HCT116 (cell line): ENCODE measurements at places on chromosomes 16 and 17. TPM values are rescaled to one million over a fixed set of nuclear protein-coding genes. Genes with fewer than 3 reads are reported as not detected.

The RAB26 gene
- 44.9 TPM for total RNA-seq

The KRTAP4-5 gene
- total RNA-seq: not detected

The RNF112 gene
- total RNA-seq: 0.98 TPM

The TP53TG3F gene
- total RNA-seq: not detected

The CCL3 gene
- total RNA-seq: 0.98 TPM

The EVI2A gene
- total RNA-seq: not detected

The TP53TG3B gene
- total RNA-seq: not detected

The NGFR gene
- total RNA-seq: 6.1 TPM

DNA sequence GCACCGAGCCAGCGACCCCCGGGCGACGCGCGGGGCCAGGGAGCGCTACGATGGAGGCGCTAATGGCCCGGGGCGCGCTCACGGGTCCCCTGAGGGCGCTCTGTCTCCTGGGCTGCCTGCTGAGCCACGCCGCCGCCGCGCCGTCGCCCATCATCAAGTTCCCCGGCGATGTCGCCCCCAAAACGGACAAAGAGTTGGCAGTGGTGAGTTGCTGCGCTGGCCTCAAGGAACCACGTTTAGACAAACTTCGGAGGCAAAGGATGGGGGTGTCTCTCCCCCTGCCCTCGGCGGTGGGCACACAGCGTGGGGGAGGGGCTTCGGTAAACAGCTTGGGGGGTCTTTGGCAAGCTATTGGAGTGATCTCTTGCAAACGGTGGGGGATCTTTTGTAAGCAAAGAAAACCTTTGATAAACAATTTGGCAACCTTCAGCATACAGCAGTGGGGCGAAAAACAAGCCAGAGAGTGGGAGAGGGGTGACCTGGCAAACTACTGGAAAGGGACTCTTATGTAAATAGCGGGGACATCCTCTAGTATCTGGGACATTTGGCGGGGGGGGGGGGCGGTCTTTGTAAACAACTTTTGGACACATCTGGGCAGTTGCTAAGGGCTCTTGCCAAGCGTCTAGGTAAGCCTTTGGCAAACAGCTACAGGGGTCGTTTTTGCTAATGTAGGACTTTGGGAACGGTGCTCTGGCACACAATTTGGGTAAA is 587 bp downstream of the MMP2 start:
- no peak for DNase-seq

DNA sequence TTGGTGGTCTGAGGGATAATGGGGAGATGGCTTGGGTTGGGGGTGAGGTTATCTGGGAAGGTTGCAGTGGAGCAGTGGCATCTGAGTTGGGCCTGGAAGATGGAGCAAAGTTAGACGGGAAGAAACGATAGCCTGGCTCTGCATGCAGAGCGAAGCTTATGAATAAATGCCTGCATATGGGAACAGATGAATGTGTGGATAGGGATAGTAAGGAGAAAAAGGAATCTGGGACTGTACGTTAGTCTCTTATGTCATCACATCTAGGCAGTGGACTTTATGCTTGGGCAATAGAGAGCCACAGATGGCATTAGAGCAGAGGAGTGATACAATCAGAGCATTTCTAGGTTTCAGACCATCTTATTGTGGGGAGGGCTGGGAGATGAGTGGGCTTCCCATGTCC is 33.0 kb downstream of the CPNE2 start:
- DNase-seq: no peak

GRCh38 chr17:60090417-60090816 is 11.7 kb upstream of the HEATR6 start:
- no peak for DNase-seq

- DNase-seq: no peak
Measured at GRCh38 chr17:7081341-7082062, 1.5 kb upstream of the CLEC10A start.

- DNase-seq: peak; percentile 35
Measured at GRCh38 chr17:48011405-48012150, 26.0 kb downstream of the COPZ2 start.

DNA sequence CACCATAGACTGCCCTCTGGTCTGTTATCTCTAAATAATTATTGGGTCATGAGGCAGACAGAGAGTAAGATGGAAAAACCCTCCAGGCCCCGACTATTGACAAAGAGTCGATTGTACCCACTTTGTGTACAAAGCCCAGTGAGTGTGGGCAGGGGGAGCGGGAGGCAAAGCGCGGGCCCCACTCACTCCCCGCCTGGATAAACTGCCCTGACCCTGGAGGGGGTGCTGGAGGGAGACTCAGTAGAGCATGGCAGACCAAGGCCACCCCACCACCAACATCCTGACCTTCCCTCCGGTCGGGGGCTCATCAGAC is 11.2 kb upstream of the CPSF4L start:
- no peak for DNase-seq

DNA sequence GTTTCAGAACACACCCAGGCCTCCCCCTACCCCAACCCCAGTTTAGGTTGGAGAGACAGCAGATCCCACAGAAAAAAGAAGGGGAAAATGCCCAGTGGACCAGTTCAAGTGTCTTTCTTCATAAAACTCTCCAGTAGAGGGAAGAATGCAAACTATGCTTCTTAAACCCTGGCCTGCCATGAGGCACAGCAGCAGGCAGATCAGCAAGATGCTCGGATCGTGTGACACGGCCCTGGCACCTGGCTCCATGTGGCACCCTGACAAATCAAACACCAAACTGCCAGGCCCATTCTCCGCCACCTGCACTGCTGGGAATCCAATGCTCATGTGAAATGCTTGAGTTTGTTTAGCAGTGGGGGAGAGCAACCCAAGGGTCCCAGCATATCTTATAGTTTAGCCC is 166.8 kb downstream of the SOX9 start:
- DNase-seq: no peak

DNA sequence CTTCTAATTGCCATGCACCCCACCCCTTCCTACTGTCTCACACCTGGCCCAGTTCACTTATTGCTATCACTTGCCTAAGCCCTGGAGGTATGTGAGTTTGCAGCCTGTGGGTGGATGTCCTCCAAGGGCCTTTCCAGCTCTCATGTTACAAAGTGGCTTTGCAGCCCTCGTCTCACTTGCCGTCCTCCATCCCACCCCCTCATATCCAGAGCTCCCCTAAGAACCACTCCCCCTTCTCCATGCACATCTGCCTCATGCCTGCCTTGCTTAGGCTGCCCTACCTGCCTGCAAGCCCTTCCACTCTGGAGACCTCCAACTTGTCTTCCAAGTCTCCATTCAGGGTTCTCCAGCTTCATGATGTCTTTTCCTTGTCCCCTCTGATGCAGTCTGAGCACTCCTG is 119.4 kb upstream of the NLRP1 start:
- no peak for DNase-seq

DNA sequence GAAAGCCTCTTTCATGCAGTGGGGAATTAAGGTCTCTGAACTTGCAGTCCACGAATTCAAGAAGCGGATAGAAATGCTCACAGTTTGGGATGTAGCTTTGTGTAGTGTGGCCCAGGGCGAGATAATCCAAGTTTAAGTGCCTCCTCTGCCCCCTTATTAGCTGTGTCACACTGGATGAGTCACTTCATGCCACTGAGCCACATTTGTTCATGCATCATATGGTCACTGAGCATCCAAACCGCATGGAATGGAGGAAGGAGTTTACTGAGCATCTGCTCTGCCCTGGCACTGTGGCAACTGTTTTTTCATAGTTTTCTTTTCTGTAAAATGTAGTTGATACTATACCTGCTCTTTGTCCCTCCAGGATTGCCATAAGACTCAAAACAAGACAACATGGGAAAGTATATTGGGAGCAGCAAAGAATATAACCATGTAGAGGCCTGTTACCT is 15.1 kb upstream of the DHX8 start:
- peak; percentile 33 for DNase-seq

GRCh38 chr17:77125432-77125901 is 15.3 kb upstream of the SEC14L1 start:
- DNase-seq: peak; percentile 91
